ENCODE measurements at places on chromosomes 16 and 17. TPM values are rescaled to one million over a fixed set of nuclear protein-coding genes. Genes with fewer than 3 reads are reported as not detected.

The FOXJ1 gene
- not detected for total RNA-seq

The CD300H gene
- total RNA-seq = not detected

The WSCD1 gene
- total RNA-seq = 10.7 TPM

The WNT3 gene
- total RNA-seq = 0.96 TPM

The ZNF469 gene
- total RNA-seq = 1.9 TPM

The MYO1D gene
- total RNA-seq = 358 TPM

The STAT5A gene
- total RNA-seq = 42.1 TPM

The OR1A1 gene
- total RNA-seq = not detected

The KRT33B gene
- total RNA-seq = not detected

The TPSG1 gene
- total RNA-seq = 0.81 TPM

The CTRB1 gene
- 3.4 TPM for total RNA-seq

The SLC4A1 gene
- 1.5 TPM for total RNA-seq

The PRAC2 gene
- total RNA-seq = not detected

The ARL17B gene
- total RNA-seq = 16.3 TPM

The ANKRD13B gene
- 5.7 TPM for total RNA-seq

The PDILT gene
- total RNA-seq = not detected
